Cerebellum (tissue), 4 donors: ENCODE measurements at places on chromosomes 11 and 22. TPM values are rescaled to one million over a fixed set of nuclear protein-coding genes. Genes with fewer than 3 reads are reported as not detected.

DNA sequence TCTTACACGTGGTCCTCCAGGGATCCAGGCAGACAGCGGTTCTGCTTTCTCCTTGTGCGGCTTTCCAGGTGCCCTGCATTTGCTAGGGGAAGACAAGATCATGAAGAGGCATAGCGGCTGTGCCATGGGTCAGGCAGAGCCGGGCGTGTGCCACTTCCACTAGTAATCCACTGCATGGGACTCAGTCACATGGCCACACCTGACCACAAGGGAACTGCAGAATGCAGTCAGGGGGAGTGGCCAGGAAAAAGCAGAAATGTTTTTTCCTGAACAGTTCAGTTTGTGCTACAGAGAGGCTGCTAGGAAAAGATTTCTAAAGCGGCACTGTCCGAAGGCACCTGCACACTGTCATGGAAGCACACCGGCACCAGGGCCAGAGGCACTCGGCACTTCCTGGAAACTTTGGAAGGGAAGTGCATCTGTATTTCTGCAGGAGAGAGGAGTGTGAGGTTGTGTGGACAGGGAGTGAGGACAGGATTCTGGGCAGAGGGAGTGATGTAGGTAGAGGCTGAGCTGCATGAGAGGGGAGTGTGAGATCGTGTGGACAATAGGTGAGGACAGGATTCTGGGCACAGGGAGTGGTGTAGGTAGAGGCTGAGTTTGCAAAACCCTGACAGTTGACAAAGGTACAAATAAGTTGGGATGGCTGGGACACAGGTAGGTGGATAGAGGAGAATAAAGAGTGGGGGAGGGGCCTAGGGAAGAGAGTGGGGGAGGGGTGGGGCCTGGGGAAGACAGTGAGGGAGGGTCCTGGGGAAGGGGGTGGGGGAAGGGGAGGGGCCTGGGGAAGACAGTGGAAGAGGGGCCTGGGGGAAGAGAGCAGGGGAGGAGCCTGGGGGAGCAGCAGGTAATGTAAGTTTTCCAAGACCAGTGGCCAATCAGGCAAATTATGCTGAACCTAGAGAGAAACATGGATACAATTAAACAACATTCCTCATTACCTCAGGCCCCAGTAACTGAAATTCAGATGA lies 1436.3 kb downstream of the TBC1D22A start:
- DNase-seq = no peak

DNA sequence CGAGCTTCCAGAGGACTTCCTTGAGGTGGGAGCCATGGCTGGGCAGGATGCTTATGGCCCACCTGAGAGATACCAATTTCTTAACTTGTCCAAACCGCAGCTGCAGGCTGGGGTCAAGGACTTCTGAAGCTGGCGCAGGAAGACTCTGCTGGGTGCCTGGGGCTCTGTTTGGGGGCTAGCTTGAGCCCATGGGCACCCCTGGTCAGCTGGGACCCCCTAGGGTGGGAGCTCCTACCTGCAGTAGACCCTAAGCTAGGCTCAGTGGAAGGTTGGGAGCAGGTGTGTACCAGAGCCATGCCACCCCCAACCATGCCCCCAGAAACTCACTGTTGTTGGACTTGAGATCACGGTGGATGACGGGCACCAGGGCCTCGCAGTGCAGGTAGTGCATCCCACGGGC lies 1.3 kb downstream of the MAP3K11 start:
- DNase-seq = no peak

- peak; percentile 67 for DNase-seq
Measured at GRCh38 chr11:17351510-17352176, at the start of gene NCR3LG1. Gene NCR3LG1 (plus strand): TSS chr11:17351800. CDS start chr11:17351970, 170 bp downstream.

DNA sequence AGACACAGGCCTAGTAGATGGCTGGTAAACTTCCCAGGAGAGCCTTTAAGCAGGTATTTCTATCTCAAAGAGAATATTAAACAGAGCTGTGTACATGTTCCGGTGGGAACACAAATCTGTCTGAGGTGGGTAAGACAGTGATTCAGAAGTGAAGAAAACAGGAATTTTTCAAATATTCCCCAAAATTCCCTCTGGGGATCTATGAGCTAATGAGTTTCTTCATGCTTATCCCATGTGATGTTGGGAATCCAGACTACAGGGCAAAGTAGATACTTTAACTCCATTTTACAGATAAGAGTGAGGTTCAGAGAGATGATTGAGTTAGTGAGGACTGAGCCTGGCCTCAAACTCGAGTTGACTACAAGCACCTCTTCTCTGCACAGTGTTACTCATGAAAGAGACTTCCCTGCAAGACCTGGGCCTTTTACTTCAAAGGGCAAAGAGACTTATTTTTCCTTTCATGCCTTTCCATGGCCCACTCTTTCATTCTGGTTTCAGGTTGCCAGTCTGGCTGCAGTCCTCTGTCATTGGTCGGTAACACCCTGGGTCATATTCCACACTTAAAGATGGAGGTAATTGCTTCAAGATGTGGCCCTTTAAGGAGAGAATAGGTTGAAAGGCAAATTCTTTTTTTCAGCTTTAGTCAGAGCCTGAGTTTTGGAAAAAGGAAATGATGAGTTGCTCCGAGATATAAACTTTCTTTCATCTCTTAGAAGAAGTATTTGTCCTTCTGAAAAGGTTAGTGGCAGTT lies 70.1 kb downstream of the CYB5R2 start:
- no peak for DNase-seq

The CCDC15 gene
- 3.5 TPM for total RNA-seq

DNA sequence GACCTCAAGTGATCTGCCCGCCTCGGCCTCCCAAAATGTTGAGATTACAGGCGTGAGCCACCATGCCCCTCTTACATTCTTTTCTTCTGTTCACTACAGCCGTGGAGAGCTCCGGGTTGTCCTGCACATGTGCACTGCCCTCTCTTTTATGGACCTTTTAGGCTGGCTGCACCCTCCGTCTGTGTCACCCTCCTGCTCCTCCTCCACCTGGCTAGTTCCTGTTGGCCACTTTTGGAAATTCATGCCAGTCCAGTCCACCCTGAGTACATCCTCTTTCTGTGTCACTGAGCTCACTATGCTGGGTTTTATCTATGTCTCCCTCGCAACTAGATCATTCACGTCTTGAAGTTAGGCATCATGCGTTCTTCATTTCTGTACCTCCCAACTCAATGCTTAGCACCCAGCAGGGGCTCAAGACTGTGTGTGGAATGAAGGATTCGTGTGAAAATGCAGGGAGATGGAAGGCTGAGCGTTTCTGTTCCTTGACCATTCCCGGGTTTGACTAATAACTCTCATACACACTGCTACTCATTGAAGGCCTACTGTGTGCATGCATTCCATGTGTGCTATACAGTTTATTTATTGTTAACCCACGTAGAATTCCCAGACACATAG lies 60.6 kb downstream of the PTPRJ start:
- DNase-seq = no peak

- no peak for DNase-seq
Measured at GRCh38 chr22:37229012-37229804, 14.9 kb downstream of the RAC2 start.

- no peak for DNase-seq
Measured at GRCh38 chr11:84580428-84580827, 1046.7 kb downstream of the DLG2 start.

The TMEM258 gene
- 74.4 TPM for total RNA-seq

The CEND1 gene
- 6.3 TPM for total RNA-seq

The NUDT8 gene
- 2.4 TPM for total RNA-seq

The SLC22A12 gene
- not detected for total RNA-seq

- no peak for DNase-seq
Measured at GRCh38 chr11:122696662-122697061, 41.1 kb downstream of the UBASH3B start.

DNA sequence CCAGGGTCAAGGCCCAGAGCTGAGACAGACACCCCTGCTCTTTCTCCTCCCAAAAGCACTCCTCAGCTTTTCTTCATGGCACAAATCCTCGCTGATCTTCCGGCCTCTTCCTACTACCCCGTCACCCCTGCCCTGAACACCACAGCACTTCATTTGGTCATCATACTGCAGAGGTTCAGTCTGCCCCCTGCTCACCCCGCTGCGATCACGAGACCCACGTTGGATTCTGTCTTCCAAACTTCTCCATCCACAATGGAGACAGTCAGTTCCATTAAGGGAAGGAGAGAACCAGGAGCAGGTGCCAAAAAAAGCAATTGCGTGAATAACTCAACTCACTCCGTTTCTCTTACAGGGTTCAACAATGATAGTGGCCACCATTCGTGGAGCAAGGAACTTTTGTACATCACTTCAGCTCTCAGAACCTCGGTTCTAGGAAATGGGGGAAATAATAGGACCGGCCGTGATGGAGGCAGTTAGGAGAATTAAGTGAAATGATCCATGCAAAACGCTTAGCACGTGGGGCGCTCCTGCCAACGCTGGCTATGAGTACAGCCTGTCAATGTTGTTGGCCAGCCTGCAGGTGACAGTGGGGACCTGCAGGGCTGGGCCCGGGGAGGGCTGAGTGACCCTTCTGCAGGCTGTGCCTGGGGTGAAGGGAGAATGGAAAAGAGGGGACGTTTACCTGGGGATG lies 45.9 kb downstream of the MN1 start:
- DNase-seq = no peak

DNA sequence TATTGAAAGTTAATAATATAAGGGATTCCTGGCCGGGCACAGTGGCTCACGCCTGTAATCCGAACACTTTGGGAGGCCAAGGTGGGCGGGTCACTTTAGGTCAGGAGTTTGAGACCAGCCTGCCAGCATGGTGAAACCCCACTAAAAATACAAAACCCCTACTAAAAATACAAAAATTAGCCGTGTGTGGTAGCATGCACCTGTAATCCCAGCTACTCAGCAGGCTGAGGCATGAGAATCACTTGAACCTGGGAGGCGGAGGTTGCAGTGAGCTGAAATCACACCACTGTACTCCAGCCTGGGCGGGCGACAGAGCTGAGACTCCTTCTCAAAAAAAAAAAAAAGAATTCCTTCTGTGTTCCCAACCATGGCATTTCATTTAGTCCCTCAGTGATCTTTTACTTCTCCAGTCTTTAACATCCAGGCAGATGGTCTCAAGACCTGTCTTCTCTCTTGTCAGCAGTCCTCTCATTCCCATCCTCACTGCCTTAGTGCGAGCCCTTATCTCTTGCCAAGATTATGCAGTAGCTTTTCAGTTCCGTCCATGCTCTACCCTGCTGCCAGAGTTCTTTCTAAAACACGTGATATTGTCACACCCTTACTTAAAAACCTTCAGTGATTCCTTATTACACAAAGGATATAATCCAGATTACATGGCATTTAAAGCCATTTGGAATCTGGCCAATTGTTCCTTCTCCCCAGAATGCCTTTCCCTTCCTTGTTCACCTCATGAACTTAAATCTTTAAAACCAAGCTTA lies 17.9 kb downstream of the RTN3 start:
- DNase-seq = peak; percentile 45

The PTPN5 gene
- 26.1 TPM for total RNA-seq

The OTOG gene
- 0.91 TPM for total RNA-seq

DNA sequence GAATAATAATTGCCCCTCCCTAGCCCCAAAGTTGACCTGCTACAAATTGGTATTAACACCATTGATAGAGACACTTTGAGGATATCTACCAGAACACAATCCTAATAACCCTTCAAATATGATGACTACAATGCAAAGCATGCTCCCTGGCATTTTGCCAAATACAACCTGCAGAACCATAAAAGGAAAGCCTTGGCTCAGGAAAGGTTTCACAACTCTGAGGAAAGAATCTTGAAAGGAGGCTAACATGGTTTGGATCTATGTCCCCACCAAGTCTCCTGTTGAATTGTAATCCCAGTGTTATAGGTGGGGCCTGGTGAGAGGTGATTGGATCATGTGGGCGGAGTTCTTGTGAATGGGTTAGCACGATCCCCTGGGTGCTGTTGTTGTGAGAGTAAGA lies 140.4 kb upstream of the ARHGAP42 start:
- DNase-seq = no peak
